BJ (cell line): ENCODE measurements at places on chromosomes 12 and 14. TPM values are rescaled to one million over a fixed set of nuclear protein-coding genes. Genes with fewer than 3 reads are reported as not detected.

- DNase-seq: no peak
Observed at GRCh38 chr12:75986001-75986746, 45.4 kb downstream of the PHLDA1 start.

GRCh38 chr14:51883232-51883631, 22.8 kb downstream of the GNG2 start:
- DNase-seq: no peak

DNA sequence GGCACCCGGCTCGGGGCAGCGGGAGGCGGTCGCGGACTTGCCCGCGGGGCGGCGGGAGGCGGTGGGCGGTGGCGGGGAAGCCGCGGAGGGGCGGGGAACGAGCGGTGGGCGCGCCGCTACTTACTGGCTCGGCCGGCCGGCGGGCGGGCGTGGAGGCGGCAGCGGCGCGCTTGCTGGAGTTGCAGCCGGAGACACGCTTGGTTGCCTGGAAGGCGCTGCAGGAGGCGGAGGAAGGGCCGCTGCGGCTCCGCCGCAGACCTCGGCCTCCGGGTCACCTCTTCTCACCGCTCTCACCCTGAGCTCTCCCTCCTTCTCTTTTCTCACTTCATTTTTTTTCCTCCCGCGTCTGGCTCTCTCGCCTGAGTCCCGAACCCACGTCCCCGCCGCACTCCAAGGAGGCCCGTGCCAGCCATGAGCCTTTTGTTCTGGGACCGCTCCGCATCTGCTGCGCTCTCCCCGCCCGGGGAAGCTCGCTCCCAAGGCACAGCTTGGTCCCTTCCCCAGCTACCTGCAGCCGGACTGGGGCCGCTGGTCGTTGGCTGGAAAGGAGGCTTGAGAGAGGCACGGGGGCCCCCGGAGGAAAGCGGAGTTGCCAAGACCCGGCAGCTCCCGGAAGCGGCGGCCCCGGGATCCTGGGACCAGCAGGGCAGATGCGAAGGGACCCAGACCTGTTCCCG, 592 bp upstream of the KCNK10 start:
- no peak for DNase-seq

Gene PAN2
- 27.2 and 32.3 TPM in 2 replicates for polyA plus RNA-seq

DNA sequence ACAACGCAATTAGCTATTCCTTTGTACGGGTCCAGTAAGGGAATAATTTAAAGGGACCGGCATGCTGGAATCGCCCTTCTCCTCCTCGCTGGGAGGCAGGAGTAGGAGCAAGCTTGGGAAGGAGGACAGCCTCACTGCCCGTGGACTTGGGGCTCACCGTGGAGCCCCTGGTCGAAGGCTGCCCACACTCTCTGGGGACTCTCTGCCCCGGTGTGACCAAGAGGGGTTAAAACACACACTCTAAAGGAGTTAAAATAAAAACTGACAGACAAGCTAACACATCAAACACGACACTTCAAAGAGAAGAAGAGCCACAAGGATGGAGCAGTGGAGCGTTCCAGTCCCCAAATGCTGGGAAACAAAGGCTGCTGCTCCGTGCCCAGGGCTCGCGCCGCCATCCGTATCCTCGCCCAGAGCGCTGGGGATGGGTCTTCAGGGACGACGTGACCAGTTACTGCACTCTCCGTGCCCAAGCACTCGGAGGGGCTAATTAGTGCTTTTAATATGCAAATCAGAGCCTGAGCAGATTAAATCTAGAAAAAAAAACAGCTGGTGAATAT, 123.3 kb downstream of the PAPOLA start:
- DNase-seq: no peak

DNA sequence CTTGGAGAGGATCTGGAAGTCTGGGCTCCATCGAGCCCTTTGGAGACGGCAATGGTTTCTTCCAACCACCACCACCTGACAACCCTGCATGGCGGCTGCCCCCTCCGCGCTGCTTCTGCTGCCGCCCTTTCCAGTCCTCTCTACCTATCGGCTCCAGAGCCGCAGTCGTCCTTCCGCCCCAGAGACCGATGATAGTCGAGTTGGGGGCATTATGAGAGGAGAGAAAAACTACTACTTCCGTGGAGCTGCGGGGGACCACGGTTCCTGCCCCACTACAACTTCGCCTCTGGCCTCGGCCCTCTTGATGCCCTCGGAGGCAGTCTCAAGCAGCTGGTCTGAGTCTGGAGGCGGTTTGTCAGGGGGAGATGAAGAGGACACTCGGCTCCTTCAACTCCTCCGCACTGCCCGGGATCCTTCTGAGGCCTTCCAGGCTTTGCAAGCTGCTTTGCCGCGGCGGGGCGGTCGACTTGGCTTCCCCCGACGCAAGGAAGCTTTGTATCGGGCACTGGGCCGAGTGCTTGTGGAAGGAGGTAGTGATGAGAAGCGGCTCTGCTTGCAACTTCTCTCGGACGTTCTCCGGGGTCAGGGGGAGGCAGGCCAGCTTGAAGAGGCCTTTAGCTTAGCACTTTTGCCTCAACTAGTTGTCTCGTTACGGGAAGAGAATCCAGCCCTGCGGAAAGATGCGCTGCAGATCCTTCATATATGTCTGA, 499 bp downstream of the TOGARAM1 start:
- DNase-seq: no peak

DNA sequence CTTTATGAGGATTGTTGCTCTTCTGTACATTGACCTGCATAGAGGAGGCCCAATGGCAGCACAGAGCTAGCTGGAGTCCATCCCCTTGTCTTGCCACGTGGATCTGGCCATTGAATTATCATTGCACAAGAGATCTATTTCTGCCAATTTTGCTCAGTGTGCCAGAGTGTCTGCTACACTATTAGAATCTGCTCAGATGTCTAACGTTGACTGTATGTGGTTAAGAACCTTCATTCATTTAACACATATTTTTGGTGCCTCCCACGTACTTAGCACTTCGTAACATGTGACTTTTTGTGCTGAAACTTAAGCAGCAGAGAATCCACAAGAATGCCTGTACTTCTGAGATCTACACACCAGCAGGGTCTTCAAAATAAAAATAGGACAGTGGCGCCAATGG, 166.0 kb upstream of the VASH1 start:
- no peak for DNase-seq

Gene CCDC60
- not detected in 2 replicates for polyA plus RNA-seq

DNA sequence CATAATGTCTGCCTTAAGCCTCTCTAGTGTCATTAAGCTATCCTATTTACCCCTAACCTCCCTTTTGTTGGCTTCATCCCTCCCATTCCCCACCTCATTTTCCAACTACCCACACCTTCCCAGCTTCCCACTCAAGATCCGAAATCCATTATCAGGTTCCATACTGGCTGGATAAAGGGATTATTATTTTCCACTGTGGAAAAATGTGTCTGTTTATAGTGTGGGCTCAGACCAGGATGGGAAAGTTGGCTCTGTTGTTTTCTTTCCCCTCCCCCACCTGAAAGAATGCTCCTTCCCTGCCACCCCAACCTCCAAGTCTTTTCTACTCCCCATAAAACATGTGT, 49.8 kb downstream of the SUSD6 start:
- DNase-seq: no peak

Gene TAC3
- not detected in 2 replicates for polyA plus RNA-seq

GRCh38 chr14:98512501-98513251, 759.3 kb downstream of the BCL11B start:
- no peak for DNase-seq

Gene LALBA
- polyA plus RNA-seq: not detected in 2 replicates

DNA sequence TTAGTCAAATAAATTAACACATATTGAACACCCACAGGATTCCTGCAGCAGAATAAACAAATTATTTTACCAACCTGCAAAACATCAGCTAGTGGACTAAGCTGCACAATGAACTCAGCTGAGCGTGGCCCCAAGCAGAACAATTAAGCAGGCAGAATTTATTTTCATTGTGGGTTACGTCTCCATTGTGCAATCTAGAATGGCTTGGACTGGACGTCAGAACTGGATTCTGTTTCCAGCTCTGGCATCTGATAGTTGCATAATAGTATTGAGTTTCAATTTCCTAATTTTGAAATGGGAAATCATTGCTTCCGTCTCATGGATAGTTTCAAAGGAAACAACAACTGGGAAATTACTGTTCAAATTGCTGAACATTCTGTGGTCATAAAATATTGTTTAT, 35.5 kb upstream of the RERG start:
- no peak for DNase-seq

Gene OR11G2
- not detected in 2 replicates for polyA plus RNA-seq

Gene LRIG3
- 33.9 and 34.6 TPM in 2 replicates for polyA plus RNA-seq

Gene CLSTN3
- polyA plus RNA-seq: 14.3 and 19.2 TPM in 2 replicates

DNA sequence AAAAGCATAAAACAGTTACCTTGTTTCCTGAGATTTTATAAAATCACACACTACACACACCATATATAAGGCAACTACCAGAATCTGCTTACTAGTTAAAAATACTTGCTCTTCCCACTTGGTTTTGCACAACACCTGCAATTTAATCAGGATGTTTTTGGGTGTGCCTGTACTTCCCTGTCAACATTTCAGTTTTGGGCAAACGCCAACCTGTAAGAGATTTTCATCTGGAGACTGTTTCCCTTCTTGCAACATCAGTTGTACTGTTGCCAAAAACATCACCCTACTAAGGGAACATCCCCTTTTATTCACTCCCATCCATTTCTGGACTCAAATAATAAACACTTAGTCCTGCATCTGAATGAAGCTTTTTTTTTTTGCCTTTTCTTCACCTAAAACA, 172.3 kb downstream of the DUSP6 start:
- DNase-seq: peak; percentile 57

Gene SOAT2
- polyA plus RNA-seq: 0.16 and 0.34 TPM in 2 replicates

GRCh38 chr14:102180248-102180998, 40.7 kb downstream of the WDR20 start:
- DNase-seq: no peak

GRCh38 chr14:95434121-95434520, 82.3 kb downstream of the SYNE3 start:
- no peak for DNase-seq

DNA sequence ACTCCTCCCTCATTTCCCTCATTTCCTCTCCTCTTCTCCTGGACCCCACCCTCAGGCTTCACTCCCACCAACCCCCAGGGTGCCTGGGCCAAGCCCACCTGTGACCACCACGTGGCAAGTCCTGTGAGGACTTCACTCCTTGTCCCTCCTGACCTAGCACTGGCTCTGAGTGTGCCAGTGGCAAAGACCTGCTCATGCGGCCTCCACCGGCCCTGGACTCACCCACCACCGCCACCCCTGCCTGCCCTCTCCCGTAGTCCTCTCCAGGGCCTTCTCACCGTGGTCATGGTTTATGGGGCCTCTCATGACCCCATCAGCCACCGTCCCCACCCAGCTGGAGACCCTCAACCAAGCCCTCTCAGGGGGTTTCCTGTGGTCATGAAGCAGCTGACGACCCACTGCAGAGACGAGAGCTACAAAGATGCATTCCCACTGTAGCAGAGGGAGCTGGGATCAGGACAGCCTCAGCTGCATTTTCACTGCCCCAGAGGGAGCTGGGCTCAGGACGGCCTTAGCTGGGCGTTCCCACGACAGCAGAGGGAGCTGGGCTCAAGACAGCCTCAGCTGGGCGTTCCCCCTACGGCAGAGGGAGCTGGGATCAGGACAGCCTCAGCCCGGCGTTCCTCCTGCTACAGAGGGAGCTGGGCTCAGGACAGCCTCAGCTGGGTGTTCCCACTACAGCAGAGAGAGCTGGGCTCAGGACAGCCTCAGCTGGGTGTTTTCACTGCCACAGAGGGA, 3.2 kb upstream of the C14orf180 start:
- DNase-seq: no peak

- DNase-seq: no peak
Observed at GRCh38 chr12:108560752-108561719, at the start of gene SART3. TSS of gene SART3 (minus strand) at chr12:108561173. CDS start at chr12:108561154, 19 bp downstream.

Gene NPFF
- polyA plus RNA-seq: not detected in 2 replicates

Gene PIK3C2G
- not detected in 2 replicates for polyA plus RNA-seq

- no peak for DNase-seq
Observed at GRCh38 chr12:66168410-66168809, 1.4 kb downstream of the TMBIM4 start.

- DNase-seq: no peak
Observed at GRCh38 chr14:70188322-70188658, 461 bp downstream of the SLC8A3 start.

Gene KRT75
- polyA plus RNA-seq: not detected in 2 replicates

Gene FOXN3
- polyA plus RNA-seq: 30.2 and 31.3 TPM in 2 replicates
